RWPE2 (cell line): ENCODE measurements at places on chromosomes 6 and 20.

- DNase-seq, result no peak
Observed at GRCh38 chr6:13559968-13560650, 14.3 kb upstream of the SIRT5 start.

- DNase-seq, result no peak
Observed at GRCh38 chr20:34824026-34824425, 1.4 kb downstream of the NCOA6 start.

GRCh38 chr20:33753763-33754162 is 22.0 kb downstream of the ZNF341 start:
- no peak for DNase-seq

GRCh38 chr6:13383328-13384163 is 55.2 kb upstream of the TBC1D7 start:
- no peak for DNase-seq

- DNase-seq, result no peak
Observed at GRCh38 chr6:1931817-1932216, 313.6 kb downstream of the GMDS start.

DNA sequence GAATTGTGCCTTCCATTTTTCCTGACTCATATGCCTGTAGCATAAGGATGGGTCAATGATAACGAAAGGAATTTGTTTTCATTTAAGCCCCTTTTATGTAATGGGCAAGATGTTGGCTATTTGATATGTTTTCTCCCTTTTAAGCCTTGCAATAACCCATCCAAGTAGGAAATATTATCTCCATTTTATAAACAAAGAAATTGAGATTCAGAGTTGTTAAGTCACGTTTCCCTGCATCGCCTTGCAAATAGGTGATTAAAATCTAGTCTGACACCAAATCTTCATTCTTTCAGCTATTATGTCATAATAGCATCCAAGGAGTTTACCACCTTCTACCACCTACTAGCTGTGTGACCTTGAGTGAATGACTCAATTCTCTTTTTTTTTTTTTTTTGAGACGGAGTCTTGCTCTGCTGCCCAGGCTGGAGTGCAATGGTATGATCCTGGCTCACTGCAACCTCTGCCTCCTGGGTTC is 7.0 kb downstream of the HNF4A start:
- DNase-seq, result no peak

GRCh38 chr6:37648465-37649330 is 49.0 kb downstream of the MDGA1 start:
- DNase-seq, result peak; percentile 94

DNA sequence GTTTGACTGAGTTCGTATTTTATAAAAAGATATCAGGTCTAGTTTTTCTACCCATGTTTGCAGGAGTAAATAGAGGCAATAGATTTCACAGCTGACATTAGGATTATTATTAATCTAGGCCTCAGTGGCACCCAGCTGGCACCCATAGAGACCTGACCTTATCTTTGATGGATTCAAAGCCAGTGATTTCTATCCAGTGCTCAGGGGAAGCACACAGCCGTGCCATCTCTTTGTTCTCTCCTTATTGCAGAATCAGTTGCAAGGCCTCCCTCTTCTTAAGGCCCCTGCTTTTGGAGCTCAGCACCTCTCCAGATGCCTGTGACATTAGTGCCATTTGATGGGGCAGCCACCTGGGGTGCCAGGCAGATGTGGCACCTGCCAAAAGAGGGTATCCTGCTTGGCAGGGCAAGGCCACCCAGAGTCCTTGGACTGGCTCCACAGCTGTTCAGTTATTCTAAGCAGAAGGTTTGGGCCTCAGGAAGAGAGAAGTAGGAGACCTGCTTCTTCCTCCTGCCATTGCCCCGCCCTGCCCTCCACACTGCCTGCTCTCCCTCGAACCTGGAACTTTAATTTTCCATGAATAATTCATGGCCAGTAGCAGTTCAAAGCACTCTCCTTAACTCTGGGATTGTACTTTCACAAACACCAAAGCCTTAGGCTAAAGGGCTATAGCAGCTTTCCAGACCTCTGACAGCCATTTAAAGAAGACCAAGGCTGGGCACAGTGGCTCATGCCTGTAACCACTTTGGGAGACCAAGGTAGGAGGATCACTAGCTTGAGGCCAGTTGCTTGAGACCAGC is 206.3 kb downstream of the ZDHHC14 start:
- DNase-seq, result no peak

- no peak for DNase-seq
Observed at GRCh38 chr6:72953971-72954381, 271.3 kb downstream of the KHDC1L start.

- DNase-seq, result no peak
Observed at GRCh38 chr20:20102163-20102562, 49.8 kb downstream of the CFAP61 start.

DNA sequence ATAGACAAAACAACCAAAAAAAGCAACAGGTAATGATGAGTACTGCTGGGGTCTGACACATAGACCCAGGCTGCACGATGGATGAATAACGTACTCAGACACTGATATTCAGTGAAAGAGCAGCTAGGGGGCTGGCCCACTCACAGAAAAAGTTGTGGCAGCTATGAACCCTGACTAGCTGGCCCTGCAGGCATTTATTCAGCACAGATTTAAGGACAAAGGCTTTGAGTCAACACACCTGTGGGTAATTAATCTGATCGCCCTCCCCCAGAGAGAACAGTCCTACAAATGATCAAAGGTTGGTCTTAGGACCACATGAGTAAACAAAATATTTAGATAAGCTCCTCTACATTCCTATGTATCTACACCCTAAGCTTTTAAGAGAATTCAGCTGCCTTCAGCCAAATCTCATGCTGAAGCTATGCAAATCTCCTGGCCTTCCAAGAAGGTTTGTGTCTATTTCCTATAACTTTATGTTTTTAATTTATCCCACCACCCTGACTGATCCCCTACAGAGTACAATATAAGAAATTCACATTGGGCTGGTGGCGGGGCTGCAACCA is 81.7 kb upstream of the NXT1 start:
- DNase-seq, result no peak

DNA sequence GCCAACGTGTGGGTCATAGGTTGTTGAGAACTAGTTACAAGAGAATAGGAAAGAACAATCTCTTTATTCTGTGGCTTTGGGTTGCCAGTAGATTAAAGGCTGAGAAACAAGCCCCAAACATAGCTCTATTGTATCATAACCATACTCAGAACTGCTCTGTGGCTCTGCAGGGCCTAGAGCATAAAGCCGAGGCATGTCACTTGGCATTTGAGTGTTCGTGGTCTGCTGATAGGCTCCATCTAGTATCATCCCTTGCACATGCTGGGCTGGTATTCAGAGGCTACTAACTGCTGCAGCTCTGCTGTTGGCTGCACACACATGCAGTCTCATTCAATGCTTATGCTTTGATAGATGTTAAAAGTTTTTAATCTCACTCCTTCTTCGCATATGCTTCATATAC is 157.9 kb downstream of the OGFRL1 start:
- DNase-seq, result no peak

GRCh38 chr20:47941869-47942268 is 156.6 kb upstream of the SULF2 start:
- no peak for DNase-seq

- no peak for DNase-seq
Observed at GRCh38 chr6:50147371-50147770, 97.6 kb upstream of the DEFB112 start.

DNA sequence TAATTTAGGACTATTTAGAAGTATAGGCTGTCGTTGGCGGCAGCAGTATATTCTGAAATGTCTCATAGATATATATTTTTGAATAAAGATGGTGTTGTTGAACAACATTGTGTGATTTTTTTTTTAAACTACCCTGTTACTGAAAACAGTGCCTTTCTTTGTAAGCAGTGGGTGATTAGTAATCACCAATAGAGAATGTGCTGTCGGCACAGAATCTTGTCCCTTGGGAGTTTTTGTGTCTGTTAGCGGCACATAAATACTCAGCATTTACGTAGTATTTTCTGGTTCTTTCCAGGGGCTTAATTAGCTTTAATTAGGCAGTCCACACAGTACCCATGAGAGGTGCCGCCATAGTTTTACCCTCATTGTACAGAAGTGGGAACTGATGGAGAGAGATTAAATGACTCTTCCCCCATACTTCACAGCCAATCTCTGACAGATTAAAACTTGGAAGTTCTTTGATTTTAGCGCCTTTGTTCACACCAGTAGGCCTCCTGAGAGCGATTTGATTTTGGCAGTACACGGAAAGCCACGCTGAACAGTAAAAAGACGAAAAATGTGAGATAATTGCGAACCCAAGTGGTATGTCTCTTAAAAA is 58.8 kb downstream of the RPRD1B start:
- DNase-seq, result no peak

DNA sequence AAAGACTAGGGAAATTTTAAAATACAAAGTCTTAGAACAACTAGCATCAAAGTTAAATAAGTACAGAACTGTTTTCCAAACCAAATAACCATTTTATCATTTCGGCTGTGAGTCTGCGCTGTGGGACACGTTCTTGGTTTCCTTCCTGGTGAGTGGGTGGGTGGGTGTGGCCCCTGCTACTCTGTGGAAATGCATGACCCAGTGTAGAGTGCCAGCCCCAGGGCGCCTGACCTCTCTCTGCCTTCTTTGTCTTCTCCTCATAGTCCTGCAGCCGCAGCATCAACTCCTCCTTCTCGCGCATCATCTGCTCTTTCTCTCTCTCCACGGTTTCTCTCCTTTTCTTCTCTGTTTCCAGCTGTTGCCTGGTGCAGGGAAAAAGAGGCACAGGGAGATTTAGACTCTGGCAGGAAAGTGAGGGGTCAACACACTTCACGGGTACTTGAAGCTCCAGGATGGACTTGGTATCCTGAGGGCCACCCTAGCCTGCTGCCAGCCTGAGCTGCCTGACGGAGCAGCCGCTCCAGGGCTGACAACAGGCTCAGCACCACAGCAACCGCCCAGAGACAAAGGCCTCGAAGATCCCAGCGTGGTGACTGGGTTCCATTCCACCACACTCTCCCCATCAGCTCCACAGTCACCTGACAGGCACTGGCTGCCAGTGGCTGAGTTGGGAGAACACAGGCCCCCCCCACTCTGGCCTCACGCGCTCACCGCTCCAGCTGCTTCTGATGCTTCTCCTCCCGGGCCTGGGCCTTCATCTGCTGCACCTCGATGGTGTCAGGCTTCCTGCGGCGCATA is 48.4 kb downstream of the EZR start:
- no peak for DNase-seq

- no peak for DNase-seq
Observed at GRCh38 chr6:37366910-37367309, 13.1 kb downstream of the RNF8 start.

GRCh38 chr6:85493389-85493788 is 43.5 kb downstream of the NT5E start:
- DNase-seq, result no peak

- DNase-seq, result no peak
Observed at GRCh38 chr20:9262653-9263194, 193.8 kb downstream of the PLCB4 start.

DNA sequence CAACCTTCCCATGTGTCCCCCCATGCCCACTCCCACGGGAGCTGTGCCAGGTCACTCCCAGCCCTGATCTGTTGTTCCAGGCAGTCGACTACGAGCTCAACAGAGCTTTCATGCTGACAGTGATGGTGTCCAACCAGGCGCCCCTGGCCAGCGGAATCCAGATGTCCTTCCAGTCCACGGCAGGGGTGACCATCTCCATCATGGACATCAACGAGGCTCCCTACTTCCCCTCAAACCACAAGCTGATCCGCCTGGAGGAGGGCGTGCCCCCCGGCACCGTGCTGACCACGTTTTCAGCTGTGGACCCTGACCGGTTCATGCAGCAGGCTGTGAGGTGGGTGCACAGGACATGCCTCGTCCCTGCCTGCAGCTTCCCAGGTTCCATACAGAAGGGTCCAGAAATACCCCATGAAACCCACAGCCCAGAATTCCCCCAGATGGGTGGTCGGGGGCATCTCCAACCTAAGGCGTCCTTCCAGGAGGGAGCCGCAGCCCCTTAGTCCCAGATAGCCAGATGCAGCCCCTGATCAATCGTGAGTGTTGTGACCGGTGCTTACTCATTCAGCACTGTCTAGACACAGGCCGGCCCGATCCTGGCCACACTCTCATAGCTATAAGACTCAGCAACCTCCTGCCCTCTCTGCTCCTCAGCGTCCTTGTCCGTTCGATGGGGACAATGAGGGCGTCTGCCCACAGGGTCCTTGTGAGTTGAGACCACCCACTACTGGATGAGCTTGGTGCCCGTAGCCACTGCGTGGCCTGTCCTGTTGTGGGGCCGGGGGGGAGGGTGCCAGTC is 142.1 kb downstream of the TAF4 start:
- DNase-seq, result peak; percentile 80

DNA sequence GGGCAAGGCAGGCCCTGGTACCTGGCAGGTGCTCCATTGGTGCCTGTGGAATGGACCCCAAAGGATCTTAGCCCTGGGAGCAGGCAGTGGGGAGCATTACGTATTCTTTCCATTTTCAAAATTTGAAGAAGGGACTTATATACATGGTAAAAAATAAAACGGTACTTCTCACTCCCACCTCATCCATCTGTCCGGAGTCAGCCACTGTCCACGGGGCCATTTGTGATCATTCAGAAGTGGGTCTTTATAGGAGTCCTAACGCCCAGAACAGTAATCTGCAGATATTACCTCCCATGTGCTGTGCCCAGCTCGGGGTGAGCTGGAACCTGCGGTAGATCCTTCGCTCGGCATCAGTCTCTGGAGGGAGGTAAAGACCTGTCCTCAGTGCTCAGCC is 110.4 kb downstream of the SYCP2 start:
- peak; percentile 38 for DNase-seq

GRCh38 chr6:100906325-100906724 is 25.2 kb upstream of the ASCC3 start:
- no peak for DNase-seq

GRCh38 chr6:11552442-11552841 is 14.9 kb downstream of the TMEM170B start:
- no peak for DNase-seq

DNA sequence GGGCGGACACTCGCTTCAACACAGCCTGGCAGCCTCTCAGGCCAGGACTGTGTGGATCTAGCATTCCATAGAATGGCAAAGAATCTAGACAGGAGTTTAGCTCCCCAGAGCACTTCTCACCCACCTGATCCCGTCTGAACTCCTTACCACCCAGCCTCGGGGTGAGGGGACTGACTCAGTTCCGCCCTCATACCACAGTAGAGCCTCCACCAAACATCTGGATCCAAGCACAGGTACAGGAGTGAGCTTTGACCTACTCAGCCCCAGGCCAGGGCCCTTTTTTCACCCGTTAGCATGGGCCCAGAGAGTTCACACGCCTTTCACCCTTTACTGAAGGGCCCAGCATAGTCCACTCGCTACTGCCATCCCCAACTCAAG is 715 bp downstream of the PSMF1 start:
- no peak for DNase-seq
